ENCODE measurements at places on chromosomes 3 and 15.

DNA sequence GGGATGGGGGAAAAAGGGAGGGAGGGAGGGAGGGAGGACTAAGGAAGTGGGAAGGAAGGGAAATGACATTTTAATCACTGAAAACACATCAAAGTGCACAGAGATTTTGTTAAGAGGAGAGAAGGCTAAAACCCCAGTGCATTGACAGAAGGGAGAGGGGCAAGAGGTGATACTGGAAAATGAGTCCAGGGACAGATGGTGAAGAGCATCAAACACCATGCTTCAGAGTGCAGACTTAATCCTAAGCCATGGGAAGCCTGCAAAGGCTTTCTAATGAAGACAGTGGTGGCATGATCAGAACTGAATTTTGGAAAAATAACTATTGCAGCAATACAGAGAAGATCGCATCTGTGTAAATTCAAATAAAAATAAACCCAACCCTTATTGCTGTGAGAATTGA lies 41.8 kb downstream of the HGD start:
- DNase-seq = no peak

DNA sequence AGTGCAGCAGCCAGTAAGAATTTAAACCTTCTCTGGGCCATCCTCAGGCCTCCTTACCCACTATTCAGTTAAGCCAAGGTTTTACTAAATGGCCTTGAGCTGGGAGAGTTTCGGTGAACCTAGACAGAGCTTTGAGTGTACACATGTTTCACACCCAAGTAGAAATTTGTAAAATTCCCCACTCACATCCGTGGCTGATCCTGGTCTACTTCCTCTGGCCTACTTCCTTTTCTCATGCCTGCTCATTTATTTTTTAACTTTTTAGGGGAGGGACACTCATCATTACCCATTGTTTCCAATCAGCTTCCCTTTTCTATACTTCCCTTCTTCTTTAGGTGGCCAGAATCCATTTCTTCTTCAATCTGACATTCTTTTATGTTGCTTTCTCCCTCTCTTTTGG lies 7.6 kb downstream of the CX3CR1 start:
- no peak for DNase-seq

DNA sequence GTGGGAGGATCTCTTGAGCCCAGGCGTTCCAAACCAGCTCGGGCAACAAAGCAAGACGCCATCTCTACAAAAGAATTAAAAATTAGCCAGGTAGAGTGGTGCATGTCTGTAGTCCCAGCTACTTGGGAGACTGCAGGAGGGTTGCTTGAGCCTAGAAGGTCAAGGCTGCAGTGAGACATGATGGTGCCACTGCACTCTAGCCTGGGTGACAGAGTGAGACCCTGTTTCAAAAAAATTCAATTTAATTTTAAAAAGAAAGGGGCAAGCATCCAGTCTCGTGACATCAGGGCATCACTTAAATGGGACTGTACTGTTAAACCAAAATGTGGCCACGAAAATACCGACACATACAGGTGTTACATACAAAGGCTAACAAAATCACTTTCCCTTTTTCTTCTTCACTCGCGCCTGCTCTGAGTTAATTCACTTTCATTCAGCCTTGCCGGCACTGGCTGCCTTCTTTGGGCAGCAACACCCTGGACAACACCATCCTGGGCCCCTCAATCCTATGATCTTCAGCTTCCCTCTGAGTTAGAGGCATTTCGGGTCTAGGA lies 121.7 kb downstream of the LIPC start:
- DNase-seq = no peak

- no peak for DNase-seq
Measured at GRCh38 chr3:13636874-13637273, 87.9 kb downstream of the FBLN2 start.

- DNase-seq = no peak
Measured at GRCh38 chr3:159538507-159538906, 450.1 kb upstream of the IL12A start.

DNA sequence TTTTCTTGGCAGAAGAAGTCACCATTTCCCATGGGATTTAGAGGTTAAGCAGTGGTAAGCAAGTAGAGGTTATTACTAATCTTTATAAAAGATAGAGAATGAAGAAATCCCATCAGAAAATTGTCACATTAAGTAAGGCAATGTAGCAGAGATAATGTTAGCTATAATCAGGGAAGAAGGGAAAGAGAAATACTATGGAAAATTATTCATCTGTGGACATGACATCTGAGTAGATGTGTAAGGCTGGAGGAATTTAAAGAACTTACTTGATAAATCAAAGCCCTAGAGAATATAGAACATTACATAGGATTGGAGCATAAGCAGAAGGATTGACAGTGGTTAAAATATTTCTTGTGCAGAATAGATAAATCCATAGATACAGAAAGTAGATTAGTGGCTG lies 553.1 kb upstream of the CBLB start:
- no peak for DNase-seq

Measured in T follicular helper cell (primary cell).